ENCODE measurements at places on chromosomes 2 and 18. TPM values are rescaled to one million over a fixed set of nuclear protein-coding genes. Genes with fewer than 3 reads are reported as not detected.

ACVR2A gene
- total RNA-seq = 13.9 TPM

GRCh38 chr18:36415625-36416024 is 118.1 kb downstream of the FHOD3 start:
- H3K36me3 ChIP-seq = no peaks in the 10 kb centered on the region
- H3K4me3 ChIP-seq = no peak overlapping the region
- no peaks in the 10 kb centered on the region for H3K4me1 ChIP-seq
- H3K27ac ChIP-seq = no peak overlapping the region

- DNase-seq = no peak
- H3K27ac ChIP-seq = no peak overlapping the region
- H3K36me3 ChIP-seq = no peaks in the 10 kb centered on the region
- no peaks in the 10 kb centered on the region for H3K27me3 ChIP-seq
- no peak overlapping the region for H3K4me3 ChIP-seq
Observed at GRCh38 chr2:54274781-54275242, 18.8 kb upstream of the TSPYL6 start.

DNA sequence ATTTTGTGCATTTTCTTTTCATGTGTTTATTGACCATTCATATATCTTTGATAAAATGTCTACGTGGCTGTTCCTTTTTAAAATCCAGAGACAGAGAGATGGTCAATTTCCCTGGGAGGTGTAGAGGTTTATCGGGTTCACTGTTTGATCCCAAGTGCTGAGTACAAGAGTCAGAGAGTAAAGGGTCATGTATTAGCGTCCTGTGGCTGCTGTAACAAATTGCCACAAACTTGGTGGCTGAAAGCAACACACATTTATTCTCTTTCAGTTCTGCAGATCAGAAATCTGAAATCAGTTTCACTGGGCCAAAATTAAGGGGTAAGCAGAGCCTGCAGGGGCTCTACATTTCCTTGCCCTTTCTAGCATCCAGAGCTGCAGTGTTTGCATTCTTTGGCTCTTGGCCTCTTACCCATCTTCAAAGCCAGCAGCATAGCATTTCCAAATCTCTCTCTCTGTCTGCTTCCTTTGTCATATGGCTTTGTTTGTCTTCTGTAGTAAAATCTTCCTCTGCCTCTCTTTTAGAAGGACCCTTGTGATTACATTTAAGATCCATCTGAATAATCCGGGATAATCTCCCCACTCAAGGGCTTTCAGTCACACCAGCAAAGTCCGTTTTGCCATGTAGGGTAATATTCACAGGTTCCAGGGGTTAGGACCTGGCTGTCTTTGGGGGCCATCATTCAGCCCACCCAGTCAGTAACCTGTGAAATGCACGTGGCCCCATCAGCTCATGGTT is 49.9 kb downstream of the TMEM17 start:
- no peak overlapping the region for H3K27ac ChIP-seq
- no peaks in the 10 kb centered on the region for H3K36me3 ChIP-seq
- no peaks in the 10 kb centered on the region for H3K27me3 ChIP-seq
- no peak for DNase-seq
- peaks cover 3% of the 10 kb centered on the region for H3K4me1 ChIP-seq
- H3K4me3 ChIP-seq = no peak overlapping the region

RFX8 gene
- total RNA-seq = not detected

DNA sequence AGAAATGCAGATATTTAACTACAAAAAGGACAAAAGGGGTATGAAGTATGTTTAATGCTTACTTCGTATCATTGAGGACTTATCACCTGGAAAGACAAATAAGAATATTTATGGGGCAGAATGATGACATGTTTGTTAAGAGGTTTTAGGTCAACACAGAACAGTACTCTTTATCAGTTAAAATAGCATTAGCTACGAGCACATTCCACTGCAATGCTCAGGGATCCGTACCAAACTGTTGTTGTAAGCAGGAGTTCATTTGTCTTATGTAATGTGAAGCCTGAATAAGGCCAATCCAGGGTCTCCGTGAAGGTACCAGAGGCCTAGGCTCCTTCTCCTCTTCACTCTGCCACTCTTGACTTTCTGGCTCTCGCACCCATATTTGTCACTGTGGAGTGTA is 465.7 kb upstream of the NRP2 start:
- no peaks in the 10 kb centered on the region for H3K36me3 ChIP-seq
- no peak overlapping the region for H3K27ac ChIP-seq
- no peak overlapping the region for H3K4me3 ChIP-seq
- H3K4me1 ChIP-seq = no peaks in the 10 kb centered on the region

GRCh38 chr2:188047735-188048134 is 243.9 kb upstream of the GULP1 start:
- no peaks in the 10 kb centered on the region for H3K4me1 ChIP-seq
- no peak overlapping the region for H3K27ac ChIP-seq
- H3K4me3 ChIP-seq = no peak overlapping the region
- no peaks in the 10 kb centered on the region for H3K27me3 ChIP-seq
- H3K36me3 ChIP-seq = no peaks in the 10 kb centered on the region
- no peak for DNase-seq

Measured in pancreas (tissue), 10 donors.